ENCODE measurements at places on chromosomes 16 and 17. TPM values are rescaled to one million over a fixed set of nuclear protein-coding genes. Genes with fewer than 3 reads are reported as not detected.

GRCh38 chr16:75219838-75220237 lies 1.1 kb downstream of the CTRB1 start:
- no peaks in the 10 kb centered on the region for H3K4me1 ChIP-seq
- no peaks in the 10 kb centered on the region for H3K27me3 ChIP-seq
- no peak overlapping the region for H3K27ac ChIP-seq
- DNase-seq = no peak

DNA sequence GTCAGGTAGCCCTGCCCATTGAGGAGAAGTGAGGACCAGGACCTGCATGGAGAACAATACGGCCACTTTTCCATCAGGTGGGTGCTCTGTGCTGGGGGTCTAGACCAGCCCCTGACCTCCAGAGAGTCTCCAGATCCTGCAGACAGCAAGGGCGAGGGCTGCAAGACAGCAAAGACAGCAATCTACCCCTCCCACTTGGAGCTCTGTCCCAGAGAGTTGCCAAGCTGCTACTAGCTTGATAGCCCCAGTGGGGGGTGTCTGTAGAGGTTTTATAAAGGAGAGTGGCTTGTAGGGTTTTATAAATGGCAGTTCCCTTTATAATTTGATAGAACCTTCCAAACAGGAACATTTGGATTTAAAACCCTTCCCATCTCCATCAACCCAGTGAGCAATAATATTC lies 16.7 kb upstream of the SLFN11 start:
- H3K27ac ChIP-seq = no peak overlapping the region
- no peak overlapping the region for H3K4me3 ChIP-seq
- H3K4me1 ChIP-seq = no peaks in the 10 kb centered on the region
- H3K27me3 ChIP-seq = no peaks in the 10 kb centered on the region
- H3K36me3 ChIP-seq = no peaks in the 10 kb centered on the region

DNA sequence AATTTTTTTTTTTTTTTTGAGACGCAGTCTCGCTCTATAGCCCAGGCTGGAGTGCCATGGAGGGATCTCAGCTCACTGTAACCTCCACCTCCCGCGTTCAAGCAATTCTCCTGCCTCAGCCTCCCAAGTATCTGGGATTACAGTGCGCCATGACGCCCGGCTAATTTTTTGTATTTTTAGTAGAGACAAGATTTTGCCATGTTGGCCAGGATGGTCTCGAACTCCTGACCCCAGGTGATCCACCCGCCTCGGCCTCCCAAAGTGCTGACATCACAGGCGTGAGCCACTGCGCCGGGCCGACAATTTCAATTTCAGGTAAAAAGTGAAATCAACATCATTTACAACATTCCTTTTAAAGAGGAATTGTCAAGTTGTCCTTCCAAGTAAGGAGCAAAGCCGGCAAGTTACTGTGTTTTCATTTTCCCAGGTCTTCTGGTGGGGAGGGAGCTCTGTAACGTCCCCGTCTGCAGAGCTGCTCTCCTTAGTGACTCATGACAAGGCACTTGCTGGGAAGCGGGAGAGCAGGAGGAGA lies 873 bp downstream of the NPLOC4 start:
- no peak for DNase-seq
- H3K27ac ChIP-seq = peak overlapping the region; percentile 96
- H3K36me3 ChIP-seq = peaks cover 7% of the 10 kb centered on the region
- H3K4me1 ChIP-seq = peaks cover 38% of the 10 kb centered on the region

The ATXN1L gene
- total RNA-seq = 8.5 TPM

- H3K27me3 ChIP-seq = no peaks in the 10 kb centered on the region
- no peaks in the 10 kb centered on the region for H3K36me3 ChIP-seq
- H3K4me1 ChIP-seq = no peaks in the 10 kb centered on the region
- no peak for DNase-seq
- H3K27ac ChIP-seq = no peak overlapping the region
- H3K4me3 ChIP-seq = no peak overlapping the region
Measured at GRCh38 chr16:52874042-52874441, 178.7 kb downstream of the CHD9NB start.

The FBXW10 gene
- total RNA-seq = not detected

- peak; percentile 78 for DNase-seq
- no peak overlapping the region for H3K27ac ChIP-seq
- H3K4me3 ChIP-seq = no peak overlapping the region
- no peaks in the 10 kb centered on the region for H3K27me3 ChIP-seq
- peaks cover 12% of the 10 kb centered on the region for H3K36me3 ChIP-seq
- H3K4me1 ChIP-seq = peaks cover 6% of the 10 kb centered on the region
Measured at GRCh38 chr16:85086347-85087291, 25.7 kb downstream of the CIBAR2 start.

The SLC5A11 gene
- total RNA-seq = not detected

GRCh38 chr16:19085679-19086200 lies 18.3 kb downstream of the COQ7 start:
- no peak overlapping the region for H3K27ac ChIP-seq
- DNase-seq = peak; percentile 49
- H3K4me1 ChIP-seq = peaks cover 14% of the 10 kb centered on the region

The COPZ2 gene
- total RNA-seq = 6.8 TPM

- no peak overlapping the region for H3K4me3 ChIP-seq
- no peaks in the 10 kb centered on the region for H3K4me1 ChIP-seq
- no peak overlapping the region for H3K27ac ChIP-seq
- no peaks in the 10 kb centered on the region for H3K27me3 ChIP-seq
- H3K36me3 ChIP-seq = no peaks in the 10 kb centered on the region
Measured at GRCh38 chr16:51306116-51306515, 155.0 kb upstream of the SALL1 start.

DNA sequence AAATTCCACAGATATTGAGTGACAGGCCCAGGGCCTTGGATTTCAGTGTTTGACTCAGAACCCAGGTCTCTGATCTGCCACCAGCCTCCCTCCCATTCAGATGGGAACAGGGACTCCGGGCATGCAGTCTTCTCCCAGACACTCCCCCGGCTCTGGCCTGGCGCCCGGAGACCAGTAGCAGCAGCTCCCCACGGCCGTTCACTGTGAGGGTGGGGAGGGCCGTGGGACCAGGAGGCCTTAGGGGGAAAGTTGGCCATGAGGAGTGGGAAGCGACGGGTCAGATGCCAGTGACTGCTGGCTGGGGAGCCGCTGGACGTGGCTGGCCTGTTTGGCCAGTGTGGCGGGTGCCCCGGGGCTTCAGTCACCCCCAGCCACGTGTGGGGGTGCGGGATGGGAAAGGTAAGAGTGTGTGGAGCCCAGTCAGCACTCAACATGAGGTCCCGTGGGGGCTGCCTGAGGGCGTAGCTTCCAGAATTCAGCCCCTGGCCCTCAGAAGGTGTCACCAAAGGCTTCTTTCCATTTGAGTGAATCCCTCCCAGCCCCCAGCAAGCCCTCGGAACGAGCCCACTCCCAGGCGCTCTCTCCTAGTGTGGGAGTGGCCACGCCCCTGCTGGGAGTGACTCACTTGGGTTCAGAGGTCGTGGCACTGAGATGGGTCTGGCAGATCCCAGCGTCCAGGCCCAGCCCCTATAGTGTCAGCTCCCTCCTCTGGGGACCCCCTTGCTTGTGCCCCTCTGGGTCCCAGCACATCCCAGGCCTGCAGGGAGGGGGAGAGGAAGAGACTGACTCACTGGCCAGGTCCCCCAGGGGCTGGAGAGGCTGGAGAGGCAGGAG lies 309.4 kb downstream of the SEC14L1 start:
- peak; percentile 67 for DNase-seq
- H3K36me3 ChIP-seq = no peaks in the 10 kb centered on the region
- peaks cover 89% of the 10 kb centered on the region for H3K4me1 ChIP-seq
- H3K27me3 ChIP-seq = no peaks in the 10 kb centered on the region
- H3K4me3 ChIP-seq = peak overlapping the region; percentile 62

DNA sequence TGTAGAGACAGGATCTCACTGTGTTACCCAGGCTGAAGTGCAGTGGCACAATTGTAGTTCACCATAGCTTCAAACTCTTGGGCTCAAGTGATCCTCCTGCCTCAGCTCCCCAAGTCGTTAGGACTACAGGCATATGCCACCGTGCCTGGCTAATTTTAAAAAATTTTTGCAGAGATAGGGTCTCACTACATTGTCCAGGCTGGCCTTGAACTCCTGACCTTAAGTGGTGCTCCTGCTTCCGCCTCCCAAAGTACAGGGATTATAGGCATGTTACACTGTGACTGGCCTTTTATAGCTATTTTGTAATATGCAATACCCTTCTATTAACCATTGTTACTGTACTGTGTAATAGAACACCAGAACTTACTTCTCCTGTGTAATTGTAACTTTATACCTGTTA lies 139.3 kb upstream of the ZNF267 start:
- no peaks in the 10 kb centered on the region for H3K27me3 ChIP-seq
- no peak for DNase-seq
- no peaks in the 10 kb centered on the region for H3K4me1 ChIP-seq
- H3K27ac ChIP-seq = no peak overlapping the region
- H3K36me3 ChIP-seq = peaks cover 95% of the 10 kb centered on the region

- DNase-seq = no peak
- H3K4me1 ChIP-seq = peaks cover 44% of the 10 kb centered on the region
- H3K36me3 ChIP-seq = peaks cover 16% of the 10 kb centered on the region
- no peaks in the 10 kb centered on the region for H3K27me3 ChIP-seq
- H3K4me3 ChIP-seq = no peak overlapping the region
Measured at GRCh38 chr16:67663151-67663876, 2.6 kb downstream of the PARD6A start.

GRCh38 chr17:48236681-48237134 lies 129.1 kb downstream of the SNX11 start:
- no peak overlapping the region for H3K4me3 ChIP-seq
- no peaks in the 10 kb centered on the region for H3K36me3 ChIP-seq
- H3K4me1 ChIP-seq = no peaks in the 10 kb centered on the region
- H3K27ac ChIP-seq = no peak overlapping the region
- H3K27me3 ChIP-seq = no peaks in the 10 kb centered on the region

The MAF gene
- total RNA-seq = 11.9 TPM

- peak overlapping the region; percentile 99 for H3K4me3 ChIP-seq
- no peaks in the 10 kb centered on the region for H3K27me3 ChIP-seq
- DNase-seq = peak; percentile 84
- no peaks in the 10 kb centered on the region for H3K36me3 ChIP-seq
Measured at GRCh38 chr17:75457047-75457654, 716 bp downstream of the TMEM94 start.

GRCh38 chr16:47753659-47754058 lies 292.5 kb downstream of the PHKB start:
- H3K27ac ChIP-seq = no peak overlapping the region
- no peaks in the 10 kb centered on the region for H3K36me3 ChIP-seq
- no peak for DNase-seq
- no peaks in the 10 kb centered on the region for H3K27me3 ChIP-seq
- no peaks in the 10 kb centered on the region for H3K4me1 ChIP-seq

The PITPNM3 gene
- total RNA-seq = 19.3 TPM

The SHCBP1 gene
- not detected for total RNA-seq

GRCh38 chr16:84785843-84786581 lies 33.8 kb upstream of the CRISPLD2 start:
- H3K4me1 ChIP-seq = peaks cover 30% of the 10 kb centered on the region
- H3K36me3 ChIP-seq = no peaks in the 10 kb centered on the region
- H3K27ac ChIP-seq = no peak overlapping the region
- no peak overlapping the region for H3K4me3 ChIP-seq
- DNase-seq = peak; percentile 92
- H3K27me3 ChIP-seq = no peaks in the 10 kb centered on the region

DNA sequence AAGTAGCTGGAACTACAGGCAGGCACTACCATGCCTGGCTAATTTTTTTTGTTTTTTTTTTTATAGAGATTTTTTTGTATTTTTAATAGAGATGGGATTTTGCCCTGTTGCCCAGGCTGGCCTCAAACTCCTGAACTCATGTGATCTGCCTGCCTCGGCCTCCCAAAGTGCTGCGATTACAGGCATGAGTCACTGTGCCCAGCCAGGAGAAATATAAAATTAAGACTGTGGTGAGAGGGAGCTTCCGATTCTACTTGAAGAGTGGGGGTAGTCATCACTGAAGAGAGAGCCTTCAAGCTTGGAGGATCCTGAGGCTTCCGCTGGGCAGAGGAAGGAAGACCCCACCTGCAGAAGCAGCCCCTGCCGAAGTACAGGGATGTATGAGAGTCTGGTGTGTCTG lies 34.4 kb upstream of the RGS9 start:
- no peaks in the 10 kb centered on the region for H3K27me3 ChIP-seq
- peaks cover 19% of the 10 kb centered on the region for H3K4me1 ChIP-seq
- H3K36me3 ChIP-seq = no peaks in the 10 kb centered on the region
- H3K27ac ChIP-seq = no peak overlapping the region
- H3K4me3 ChIP-seq = no peak overlapping the region

DNA sequence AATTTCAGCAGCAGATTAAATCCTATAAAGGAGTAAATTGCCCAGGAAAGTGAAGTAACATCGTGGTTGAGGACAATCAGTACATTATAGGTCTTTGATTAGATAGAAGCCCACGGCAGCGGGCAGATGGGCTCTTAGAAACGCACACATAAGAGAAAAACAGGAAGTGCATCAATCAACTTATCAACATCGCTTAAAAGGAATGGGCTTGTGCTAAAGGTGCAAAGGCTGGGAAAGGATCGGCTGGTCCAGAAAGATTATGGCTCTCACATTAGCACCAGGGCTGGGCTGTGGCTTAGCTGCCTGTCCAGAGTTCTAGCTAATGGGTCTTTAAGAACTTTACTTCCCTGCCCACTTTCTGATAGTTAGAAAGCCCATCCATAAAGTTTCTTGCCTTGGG lies 292.0 kb upstream of the TNRC6C start:
- H3K4me3 ChIP-seq = no peak overlapping the region
- no peaks in the 10 kb centered on the region for H3K27me3 ChIP-seq
- DNase-seq = no peak
- no peaks in the 10 kb centered on the region for H3K36me3 ChIP-seq
- no peak overlapping the region for H3K27ac ChIP-seq

The CTRB1 gene
- total RNA-seq = not detected

The MGAT5B gene
- total RNA-seq = not detected

The CEP112 gene
- 108 TPM for total RNA-seq
